AG04450 (cell line): ENCODE measurements at places on chromosomes 3 and 15.

DNA sequence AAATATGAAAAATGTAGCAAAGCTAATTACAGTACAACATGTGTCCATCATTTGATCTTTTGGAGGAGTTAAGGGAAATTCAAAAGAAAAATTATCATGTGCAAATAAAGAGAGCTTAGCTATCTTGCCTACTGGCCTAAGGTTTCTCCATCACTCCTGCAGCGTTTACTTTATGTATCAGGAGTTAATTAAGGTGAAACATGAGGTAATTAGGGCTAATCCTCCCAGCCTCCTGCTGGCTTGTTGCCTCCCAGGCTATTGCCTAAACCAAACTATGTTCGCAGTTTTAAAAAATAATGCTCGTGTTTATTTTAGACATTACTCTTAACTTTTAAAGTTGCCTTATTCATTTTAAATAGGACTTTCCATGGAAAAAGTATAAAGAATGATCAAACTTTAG lies 367.5 kb downstream of the ROBO2 start:
- DNase-seq: no peak

GRCh38 chr3:129608087-129608935 lies 1.8 kb upstream of the PLXND1 start:
- no peak for DNase-seq

GRCh38 chr3:72246685-72247084 lies 461.7 kb upstream of the PROK2 start:
- no peak for DNase-seq

DNA sequence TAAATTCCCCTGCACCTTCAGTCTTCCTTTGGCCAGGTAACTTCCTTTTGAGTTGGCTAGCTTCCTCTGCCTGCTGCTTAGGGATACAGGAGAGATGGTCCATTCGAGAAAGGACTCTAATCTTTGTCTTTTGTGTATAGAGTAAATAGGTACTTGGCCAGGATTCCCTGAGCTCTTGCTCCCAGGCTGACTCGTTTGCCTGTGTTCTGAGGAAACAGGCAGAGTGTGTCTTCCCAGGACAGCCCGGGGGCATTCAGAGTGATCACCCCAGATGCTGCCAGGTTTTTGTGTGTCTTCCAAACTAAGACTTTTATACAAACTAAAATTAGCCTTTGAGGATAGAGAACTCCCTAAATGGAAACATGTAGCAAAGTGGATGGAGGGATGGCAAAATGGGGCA lies 39.5 kb downstream of the TMEM108 start:
- no peak for DNase-seq

GRCh38 chr3:107545680-107546120 lies 22.9 kb downstream of the BBX start:
- no peak for DNase-seq
